ENCODE measurements at places on chromosomes 2 and 18.

DNA sequence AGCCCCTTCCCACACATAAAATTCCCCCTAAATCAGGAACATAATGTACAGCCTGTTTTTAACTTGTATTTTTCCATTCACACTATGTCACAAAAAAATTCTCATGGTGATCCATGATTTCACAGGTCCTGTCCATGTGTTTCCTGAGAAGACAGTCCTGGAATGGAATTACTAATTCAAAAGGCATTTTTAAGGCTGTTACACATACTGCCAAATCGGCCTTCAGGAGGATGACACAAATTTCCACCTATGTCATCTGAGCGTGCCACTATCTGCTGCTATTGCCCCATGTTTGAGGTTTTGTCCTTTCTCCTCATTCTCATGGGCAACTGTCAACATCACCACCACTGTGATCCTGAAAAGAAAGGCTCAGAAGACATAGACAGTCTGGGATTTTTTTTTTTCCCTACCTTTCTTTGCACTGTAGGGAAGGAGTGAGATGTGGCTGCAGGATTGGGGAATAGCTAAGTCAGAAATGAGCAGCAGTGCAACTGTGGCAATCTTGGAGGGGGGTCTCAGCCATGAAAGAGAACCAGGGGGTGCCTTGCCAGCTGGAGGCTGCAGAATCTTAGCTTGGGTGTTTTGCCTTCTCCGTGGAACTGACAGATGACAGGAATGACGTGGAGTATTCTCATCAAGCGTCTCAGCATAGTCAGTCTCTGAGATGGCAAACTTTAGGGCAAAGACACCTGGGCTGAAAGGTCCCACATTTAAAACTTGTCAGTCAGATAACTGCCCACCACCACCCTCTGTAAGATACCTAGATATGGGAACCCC, 73.4 kb downstream of the MARCHF4 start:
- no peak for DNase-seq

- DNase-seq: no peak
These were observed 32.3 kb upstream of the SALL3 start for GRCh38 chr18:78947291-78947690.

DNA sequence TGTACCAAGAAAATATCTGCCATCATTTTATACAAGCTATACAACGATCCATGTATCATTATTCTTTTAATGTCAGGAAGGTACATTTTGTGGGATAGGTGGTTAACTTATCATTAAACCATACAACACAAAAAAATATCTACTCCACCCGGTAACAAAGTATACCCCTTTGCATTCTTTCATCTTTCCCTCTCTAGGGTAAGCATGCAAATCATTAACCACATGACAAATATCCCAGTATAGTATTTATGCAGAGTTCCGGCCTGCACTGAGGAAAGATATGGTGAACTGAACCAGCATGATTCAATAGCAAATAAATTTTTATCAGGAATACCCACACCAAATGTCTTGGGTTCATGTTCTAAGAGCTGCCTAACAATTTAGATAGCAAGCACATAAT, 22.5 kb upstream of the SULT1C2 start:
- no peak for DNase-seq

DNA sequence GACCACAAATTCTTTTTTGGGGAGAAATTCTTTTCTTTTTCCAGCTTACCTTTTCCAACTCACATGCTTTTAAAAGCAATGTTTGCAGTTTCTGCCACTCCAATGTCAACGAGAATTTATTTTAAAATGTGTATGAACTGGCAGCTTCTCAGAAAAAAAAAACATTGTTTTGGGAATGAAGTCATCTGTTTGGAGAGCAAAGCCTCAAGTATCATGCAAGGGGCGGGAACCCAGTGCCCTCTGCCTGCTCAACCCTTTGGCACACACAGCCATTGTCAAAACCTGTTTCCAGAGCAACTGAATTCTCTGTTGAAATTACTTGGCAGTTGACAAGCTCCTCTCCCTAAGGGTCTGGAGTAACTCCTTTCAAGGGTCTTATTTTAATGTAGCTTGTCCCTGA, 128.5 kb downstream of the QPCT start:
- peak; percentile 53 for DNase-seq

DNA sequence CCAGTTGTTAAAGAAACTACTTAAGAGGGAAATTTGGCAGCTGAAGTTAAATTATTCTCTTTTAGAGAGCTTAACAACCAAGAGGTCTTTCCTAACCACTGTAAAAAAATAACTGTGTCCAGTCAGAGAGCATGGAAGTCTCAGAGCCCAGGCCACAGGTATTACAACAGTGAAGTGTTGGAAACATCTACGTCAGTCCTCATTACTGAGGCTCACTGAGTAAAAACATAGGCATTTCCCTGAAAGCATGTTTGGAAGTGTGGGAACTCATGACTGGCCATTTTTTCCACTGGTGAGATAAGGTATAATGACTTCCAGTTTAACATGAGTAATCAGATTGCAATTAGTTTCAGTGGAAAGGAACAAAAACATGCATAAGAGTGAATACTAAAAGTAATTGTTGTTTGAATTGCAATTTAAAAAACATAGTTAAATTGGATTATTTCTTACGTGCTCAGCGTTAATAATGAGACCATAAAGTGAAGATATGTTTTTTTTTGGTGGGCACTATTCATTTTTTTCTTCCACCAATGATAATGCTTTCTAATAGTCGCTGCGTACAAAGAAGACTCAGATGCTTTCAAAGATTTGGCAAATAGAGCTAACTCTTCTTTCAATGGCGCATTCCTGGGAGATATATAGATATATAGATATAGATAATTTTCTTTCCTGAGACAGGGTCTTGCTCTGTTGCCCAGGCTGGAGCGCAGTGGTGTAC, 60.8 kb downstream of the EFEMP1 start:
- no peak for DNase-seq
